Activated CD4-positive, alpha-beta T cell treated with anti-CD3 and anti-CD28 coated beads for 36 hours (primary cell): ENCODE measurements at places on chromosomes 16 and 17. TPM values are rescaled to one million over a fixed set of nuclear protein-coding genes. Genes with fewer than 3 reads are reported as not detected.
A peak's percentile ranks its signal among the peaks of the same experiment; 100 is the strongest.

DNA sequence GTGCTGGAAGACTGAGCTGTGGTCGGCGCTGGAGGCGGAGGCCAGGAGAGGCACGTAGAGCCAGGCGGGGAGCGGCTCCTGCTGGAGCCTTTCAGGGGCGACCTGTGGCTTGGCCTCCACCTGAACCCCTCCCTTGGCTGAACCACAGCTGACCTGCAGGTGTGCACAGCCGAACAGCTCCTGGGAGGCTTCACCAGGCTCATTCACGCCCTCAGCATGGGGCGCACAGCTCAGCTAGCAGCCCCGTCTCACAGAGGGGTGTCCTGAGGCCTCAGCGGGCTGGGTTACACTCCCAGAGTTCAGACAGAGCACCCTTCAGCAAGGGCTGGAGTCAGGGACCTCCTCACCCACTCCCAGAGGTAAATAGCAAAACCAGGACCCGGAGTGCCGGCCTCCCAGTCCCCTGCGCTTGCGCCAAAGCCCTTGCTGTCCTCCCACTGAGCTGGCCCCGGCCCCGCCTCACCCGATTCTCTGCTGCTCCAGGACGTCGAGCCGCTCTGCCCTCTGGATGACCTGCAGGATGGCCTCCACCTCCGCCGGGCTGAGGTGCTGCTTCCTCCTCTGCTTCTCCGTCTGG is 31.7 kb downstream of the RPH3AL start:
- H3K36me3 ChIP-seq: peaks cover 1% of the 10 kb centered on the region
- H3K27ac ChIP-seq: no peak overlapping the region
- no peaks in the 10 kb centered on the region for H3K4me1 ChIP-seq
- no peak overlapping the region for H3K4me3 ChIP-seq
- H3K27me3 ChIP-seq: no peaks in the 10 kb centered on the region
- DNase-seq: no peak

DNA sequence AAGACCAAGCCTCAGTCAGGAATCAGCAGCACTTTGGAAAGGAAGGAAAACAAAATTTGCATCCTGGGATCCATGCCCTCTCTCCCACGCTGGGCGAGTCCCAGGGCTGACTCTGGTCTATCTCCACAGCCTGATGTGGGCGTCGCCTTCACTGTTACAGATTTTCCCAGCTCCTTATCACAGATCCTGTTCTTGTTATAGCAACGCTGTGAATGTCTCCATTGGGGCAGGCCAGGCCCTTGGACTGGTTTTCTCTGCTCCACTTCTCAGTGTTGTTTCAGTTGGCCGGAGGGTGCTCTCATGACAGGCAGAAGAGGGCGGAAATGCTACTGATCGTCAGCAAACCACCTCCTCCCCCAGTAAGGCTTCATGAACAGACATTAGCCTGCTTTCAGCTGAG is 127.9 kb upstream of the CDH11 start:
- DNase-seq: no peak
- no peak overlapping the region for H3K27ac ChIP-seq
- H3K4me3 ChIP-seq: no peak overlapping the region
- no peaks in the 10 kb centered on the region for H3K4me1 ChIP-seq
- H3K27me3 ChIP-seq: no peaks in the 10 kb centered on the region
- no peaks in the 10 kb centered on the region for H3K36me3 ChIP-seq

GRCh38 chr16:79757968-79758367 is 157.4 kb upstream of the MAF start:
- no peak overlapping the region for H3K4me3 ChIP-seq
- DNase-seq: peak; percentile 32
- H3K4me1 ChIP-seq: peaks cover 37% of the 10 kb centered on the region
- H3K27ac ChIP-seq: peak overlapping the region; percentile 10
- no peaks in the 10 kb centered on the region for H3K36me3 ChIP-seq

Gene SLC16A6
- total RNA-seq: 3.2 TPM

Gene ANKRD40CL
- not detected for total RNA-seq
